Skeletal muscle cell (primary cell): ENCODE measurements at places on chromosomes 16 and 17.

- DNase-seq: no peak
Measured at GRCh38 chr17:49489348-49489747, 5.7 kb upstream of the NGFR start.

GRCh38 chr16:78608305-78608776 is 508.9 kb downstream of the WWOX start:
- DNase-seq: no peak

DNA sequence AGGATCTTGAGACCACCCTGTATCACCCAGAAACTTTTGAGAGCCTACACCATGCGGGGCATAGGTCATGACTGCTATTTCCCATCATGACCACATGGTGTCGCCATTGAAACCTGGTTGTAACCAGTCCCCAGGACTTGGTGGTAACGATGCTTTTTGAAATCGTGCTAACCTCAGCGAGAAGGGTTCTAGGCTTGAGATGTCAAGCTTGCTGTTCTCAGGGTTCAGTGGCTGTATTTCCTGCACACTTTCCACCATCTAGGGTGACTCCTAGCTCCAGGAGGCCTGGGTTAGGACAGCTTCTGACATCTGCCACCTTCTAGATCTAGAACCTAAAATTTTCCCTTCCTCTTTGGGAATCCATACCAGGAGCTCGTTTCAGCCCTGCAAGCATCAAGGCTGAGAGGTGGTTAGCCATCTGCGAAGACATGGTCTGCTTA is 13.0 kb upstream of the SPNS3 start:
- peak; percentile 20 for DNase-seq

GRCh38 chr16:684961-685696 is 995 bp upstream of the JMJD8 start:
- no peak for DNase-seq

DNA sequence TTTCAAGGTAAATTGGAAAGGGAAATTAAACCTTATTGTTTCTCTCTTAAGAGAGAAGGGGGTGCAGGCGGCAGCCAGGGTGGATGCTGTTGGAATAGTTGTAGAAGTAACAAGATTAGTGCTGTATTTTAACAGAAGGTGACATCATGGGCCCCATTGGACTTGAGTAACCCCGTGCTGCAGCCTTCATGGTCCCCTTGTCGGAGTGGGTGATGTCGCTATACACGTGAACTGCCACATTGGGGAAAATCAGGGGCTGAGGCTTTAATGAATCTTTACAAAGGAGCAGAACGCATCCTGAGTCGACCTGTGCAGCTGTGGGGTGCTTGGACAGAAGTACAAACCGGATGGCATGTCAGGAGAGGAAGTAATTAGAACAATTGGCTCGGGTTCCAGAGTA is 3.2 kb downstream of the SNX11 start:
- DNase-seq: no peak
